PC-3 (cell line): ENCODE measurements at places on chromosomes 5 and 9.

DNA sequence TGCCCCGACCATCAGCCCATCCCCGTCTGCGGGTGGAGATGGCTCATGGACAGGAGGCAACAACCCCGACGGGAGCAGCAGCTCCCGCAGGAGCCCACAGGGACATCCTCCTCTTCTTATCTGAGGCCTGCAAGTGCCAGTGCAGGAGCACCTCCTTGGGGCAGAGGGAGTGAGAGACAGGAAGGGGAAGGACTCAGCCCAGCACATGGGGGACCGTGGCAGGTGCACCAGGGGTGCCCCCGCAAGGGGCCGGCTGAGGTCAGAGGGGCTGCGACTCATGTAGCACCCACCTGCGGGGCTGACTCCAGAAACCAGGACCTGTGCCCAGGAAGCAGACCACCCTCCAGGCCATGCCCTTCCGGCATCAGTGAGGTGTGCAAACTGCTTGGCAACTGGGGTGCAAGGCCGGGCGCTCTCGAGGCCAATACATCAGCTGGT lies 259.8 kb upstream of the ADAMTS16 start:
- DNase-seq = no peak

DNA sequence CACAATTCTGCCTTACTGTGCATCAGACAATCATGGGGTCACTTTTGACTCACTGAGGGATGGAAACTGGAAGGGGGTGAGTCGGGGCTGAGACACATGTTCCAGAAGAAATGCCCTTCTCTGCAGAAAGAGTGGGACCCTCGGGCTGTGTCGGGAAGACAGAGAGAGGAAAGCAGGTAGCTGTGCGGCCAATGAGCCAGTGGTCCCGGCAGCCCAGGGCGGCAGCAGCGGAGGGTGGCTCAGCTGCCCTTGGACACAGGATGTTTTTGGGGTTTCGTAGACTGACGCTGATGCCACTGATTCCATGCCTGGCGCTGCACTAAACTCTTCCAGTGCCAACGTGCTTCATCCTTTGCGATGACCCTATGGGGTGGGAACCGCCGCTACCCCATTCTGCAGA lies 78.4 kb upstream of the PPP1R26 start:
- DNase-seq = no peak

GRCh38 chr5:14447958-14448911 lies 133.4 kb upstream of the OTULINL start:
- DNase-seq = no peak

DNA sequence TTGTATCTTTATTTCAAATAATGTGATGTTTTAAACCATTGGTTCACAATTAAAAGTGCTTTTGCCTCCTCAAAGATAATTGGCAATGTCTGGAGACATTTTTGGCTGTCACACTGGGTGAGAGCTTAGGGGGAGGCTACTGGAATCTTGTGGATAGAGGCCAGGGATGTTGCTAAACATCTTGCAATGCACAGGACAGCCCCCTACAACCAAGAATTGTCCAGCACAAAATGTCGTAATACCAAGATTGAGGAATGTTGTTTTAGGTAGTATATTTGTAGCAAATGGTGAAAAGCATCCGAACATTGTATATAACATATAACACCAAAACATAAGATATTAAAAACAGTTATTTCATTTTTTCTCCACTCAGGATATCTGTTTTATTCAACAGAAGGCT lies 99.8 kb downstream of the SLC44A1 start:
- DNase-seq = no peak

- peak; percentile 95 for DNase-seq
These were observed at the start of gene RIOK2 for GRCh38 chr5:97183100-97183929. TSS of gene RIOK2 (minus strand) at chr5:97183247. CDS start at chr5:97183191, 56 bp downstream.

- no peak for DNase-seq
These were observed 255.1 kb downstream of the ZSWIM6 start for GRCh38 chr5:61587125-61587524.

DNA sequence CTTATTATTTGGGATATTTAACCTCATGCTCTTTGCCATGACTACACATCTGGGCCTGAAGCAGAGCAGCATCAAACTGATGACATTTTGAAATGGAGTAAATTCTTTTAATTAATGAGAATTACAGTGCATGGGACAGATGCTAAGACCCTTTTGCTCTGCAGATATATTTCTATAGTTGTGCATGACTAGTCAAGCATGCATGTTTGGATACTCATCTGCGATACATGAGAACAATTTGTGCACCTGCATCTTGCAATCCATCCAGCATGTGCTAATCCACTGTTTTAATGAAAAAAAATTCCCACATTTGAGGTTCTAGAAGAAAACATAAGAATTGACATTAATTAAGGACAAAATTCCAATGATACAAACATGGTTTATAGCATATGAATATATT lies 1047.6 kb upstream of the ACO1 start:
- DNase-seq = no peak

DNA sequence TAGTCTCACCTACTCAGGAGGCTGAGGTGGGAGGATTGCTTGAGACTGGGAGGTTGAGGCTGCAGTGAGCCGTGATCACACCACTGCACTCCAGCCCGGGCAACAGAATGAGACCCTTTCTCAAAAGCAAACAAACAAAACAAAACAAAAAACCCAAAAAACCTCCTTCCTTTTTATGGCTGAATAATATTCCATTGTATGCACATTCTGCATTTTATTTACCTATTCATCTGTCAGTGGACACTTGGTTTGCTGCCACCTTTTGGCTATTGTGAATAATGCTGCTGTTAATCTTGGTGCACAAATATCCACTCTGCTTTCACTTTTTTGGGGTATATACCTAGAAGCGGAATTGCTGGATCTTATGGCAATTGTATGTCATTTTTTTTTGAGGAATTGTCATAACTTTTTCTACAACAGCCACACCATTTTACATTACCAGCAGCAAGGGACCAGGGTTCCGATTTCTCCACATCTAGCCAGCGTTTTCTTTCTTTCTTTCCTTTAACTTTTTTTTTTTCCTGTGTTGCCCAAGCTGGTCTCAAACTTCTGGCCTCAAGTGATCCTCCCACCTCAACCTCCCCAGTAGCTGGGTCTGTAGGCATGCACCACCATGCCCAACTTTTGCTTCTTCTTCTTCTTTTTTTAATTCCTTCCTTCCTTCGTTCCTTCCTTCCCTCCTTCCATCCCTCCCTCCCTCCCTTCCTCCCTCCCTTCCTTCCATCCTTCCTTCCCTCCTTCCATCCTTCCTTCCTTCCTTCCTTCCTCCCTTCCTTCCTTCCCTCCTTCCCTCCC lies 30.6 kb downstream of the NKX2-5 start:
- peak; percentile 63 for DNase-seq

GRCh38 chr5:36359267-36359666 lies 57.6 kb upstream of the RANBP3L start:
- no peak for DNase-seq

DNA sequence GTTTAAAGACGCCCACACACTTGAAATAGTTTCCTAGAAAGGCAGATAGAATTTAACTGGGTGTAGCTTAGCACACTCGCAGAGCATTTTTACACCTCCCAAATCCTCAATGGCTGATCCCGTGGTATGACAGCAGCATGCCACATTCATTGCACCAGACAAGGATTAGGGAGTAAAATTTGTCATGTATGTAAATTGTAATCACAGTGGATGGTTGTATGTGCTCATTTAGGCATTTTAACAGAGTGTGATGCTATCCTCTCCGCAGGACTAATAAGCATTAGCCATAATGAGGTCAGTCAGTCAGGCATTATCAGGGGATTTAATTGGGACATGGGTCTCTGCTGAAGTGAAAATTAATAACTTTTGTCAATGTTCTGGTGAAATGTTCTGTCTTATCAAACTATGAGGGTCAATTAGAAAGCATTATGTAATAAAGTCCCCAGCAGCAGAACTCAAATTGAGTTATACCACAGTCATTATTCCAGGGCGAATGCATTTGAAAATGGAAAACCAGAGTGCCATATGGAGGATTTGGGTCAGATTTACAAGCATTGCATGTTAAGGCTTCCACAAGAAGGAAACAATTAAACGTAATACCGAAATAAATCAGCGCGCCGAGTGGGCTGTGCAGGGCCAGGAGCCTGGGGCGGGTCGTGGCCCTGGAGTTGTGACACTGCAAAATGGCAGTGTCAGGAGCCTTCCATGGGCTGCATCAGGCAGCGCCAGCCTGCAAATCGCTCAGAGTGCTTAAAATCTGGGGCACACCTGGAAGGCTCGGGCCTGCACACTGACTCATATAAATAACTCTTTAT lies 602.2 kb downstream of the BNC2 start:
- no peak for DNase-seq

DNA sequence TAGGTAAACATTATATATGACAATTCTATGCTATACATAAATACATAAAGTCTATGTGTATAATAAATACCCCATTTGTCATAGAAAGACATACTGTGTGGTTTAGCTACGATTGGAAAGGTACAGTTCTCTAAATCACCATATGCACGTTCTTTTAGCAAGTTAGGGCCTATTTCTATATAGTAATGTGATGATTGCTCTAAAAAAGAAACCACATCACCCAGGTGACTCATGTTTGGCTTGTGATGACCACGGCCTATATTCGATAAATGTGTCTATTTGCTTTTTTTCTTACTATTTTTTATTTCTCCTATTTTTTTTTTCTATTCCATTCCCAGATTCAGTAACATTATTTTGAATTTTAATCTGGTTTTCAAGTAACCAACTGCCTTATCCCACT lies 34.7 kb downstream of the RETREG1 start:
- peak; percentile 63 for DNase-seq

GRCh38 chr5:126479810-126480209 lies 56.6 kb downstream of the GRAMD2B start:
- DNase-seq = no peak

DNA sequence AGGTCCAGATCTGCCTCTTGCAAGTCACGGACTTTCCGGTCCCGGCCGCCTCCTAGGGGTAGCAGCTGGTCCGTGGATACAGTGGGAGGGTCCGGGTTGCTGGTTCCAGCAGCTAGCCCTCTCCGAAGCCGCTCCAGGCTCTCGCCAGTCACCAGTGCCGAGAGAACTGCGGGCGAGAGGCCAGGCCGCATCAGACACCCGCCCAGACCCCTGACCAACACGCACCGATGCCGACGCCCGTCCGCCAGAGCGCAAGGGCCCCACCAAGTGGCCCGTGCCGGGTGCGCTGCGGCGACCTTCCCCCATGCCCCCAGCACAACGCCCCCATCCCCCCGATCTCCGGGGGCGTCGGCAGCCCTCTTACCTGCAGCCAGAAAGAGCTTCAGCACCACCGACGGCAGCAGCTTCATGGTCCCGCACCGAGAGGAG lies 470 bp downstream of the HBEGF start:
- DNase-seq = peak; percentile 56

DNA sequence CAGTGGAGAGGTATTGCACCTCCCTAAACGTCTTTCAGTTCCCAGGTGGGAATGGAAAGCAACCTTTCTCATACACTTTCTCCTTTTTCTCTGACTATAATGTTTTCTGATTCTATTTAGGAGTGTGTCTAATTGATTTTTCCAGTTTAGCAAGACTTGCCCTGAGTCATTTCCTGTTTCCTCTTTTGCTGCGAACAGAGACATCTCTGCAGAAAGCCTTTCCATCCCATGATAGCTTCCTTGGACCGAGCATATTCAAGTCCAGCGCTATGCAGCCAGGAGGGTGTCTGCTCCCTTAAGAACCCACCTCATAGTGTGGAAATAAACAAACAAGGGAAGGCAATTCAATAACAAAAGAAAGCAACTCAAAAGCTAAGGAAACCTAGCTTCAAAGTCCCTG lies 60.0 kb upstream of the CDH6 start:
- peak; percentile 57 for DNase-seq

DNA sequence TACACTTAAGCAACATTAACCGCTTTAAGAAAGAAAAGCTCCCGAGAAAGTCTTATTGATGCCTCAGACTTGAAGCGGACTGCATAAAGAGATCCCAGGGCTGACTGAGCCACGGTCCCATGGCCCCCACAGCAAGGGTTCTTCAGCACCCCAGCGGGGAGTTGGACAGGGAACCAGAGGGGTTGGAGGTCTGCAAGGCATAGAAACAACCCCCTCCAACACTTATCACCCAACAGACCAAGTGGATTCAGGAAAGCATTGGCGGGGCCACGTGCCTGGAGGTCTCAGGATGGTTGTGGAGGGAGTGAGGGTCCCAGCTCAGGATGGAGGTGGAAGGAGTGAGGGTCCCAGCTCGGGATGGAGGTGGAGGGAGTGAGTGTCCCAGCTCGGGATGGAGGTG lies 143.7 kb upstream of the IRX2 start:
- no peak for DNase-seq

DNA sequence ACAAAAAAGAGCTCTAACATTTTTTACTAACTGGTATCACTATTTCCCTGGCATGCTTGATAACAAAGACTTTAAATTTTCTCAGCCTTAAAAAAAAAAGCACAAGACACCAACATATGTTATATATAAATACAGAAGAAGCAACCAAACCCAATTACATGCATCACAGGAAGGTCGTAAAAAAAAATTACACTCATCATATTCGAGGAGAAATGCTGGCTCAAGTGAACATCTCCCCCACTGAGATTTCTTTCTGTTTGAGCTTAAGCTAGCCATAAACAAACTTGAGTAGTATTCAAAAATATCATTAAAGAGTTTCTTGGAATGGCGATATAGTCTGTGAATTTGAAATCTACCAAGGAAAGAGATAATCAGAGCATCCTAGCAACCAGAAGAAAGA lies 7.5 kb upstream of the MSH3 start:
- no peak for DNase-seq

DNA sequence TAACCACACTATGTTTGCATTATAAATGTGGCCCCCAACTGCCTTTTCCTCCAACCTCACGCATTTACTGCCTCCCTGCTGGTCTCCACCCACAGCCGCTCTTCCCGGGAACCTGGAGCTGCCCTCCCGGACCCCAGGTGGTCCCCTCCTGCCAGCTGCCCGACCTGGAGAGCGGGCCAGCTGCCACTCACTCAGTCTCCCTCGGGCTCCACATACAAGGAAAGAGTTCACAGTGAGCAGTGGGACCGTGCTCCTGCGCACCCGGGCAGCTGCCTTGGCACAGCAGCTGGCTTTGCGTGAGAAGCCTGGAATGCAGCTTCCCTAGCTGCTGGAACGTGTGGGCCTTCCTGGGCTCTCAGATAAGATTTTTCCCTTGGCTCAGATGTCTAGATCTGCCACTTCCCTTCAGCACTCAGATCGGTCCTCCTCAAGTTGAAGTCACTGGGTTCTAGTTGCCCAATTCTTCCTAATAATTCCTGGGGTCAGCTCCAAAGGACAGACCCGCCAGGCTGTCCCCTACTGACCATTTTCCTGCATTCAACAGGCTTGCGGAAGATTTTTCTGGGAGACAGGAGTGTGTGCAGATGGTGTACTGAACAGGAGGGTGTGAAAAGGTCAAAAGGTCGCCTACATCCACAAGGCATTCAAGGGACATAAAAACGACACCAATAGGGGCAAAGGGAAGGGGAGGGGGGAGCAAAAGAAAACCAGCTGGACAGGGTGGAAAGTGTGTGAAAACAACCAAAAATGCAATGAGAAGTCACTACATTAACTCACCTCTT lies 69.1 kb downstream of the MYO10 start:
- DNase-seq = no peak
